ENCODE measurements at places on chromosomes 2 and 18.
A peak's percentile ranks its signal among the peaks of the same experiment; 100 is the strongest.

GRCh38 chr2:160465002-160465401, 28.6 kb downstream of the RBMS1 start:
- DNase-seq = no peak

DNA sequence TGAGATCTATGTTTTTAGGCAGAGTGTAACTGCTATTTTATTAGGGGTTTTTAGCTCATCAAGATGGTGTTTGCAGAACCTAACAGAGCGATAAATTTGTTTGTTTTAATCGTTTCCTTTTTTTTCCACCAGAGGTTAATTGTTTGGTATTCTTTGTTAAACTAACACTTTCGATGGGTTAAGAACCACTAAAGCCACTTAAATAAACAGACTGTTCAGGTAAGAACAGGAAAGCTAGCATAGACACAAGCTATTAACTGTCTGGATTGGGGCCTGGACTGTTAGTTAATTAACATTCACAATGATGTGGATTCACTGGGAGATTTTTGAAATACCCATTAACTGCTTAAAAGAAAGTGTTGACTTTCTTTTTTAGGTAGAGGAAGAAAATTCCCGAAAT, 209.0 kb upstream of the COPS8 start:
- DNase-seq = no peak

- no peak for DNase-seq
These were observed 294.1 kb downstream of the BCL2 start for GRCh38 chr18:63025251-63026090.

DNA sequence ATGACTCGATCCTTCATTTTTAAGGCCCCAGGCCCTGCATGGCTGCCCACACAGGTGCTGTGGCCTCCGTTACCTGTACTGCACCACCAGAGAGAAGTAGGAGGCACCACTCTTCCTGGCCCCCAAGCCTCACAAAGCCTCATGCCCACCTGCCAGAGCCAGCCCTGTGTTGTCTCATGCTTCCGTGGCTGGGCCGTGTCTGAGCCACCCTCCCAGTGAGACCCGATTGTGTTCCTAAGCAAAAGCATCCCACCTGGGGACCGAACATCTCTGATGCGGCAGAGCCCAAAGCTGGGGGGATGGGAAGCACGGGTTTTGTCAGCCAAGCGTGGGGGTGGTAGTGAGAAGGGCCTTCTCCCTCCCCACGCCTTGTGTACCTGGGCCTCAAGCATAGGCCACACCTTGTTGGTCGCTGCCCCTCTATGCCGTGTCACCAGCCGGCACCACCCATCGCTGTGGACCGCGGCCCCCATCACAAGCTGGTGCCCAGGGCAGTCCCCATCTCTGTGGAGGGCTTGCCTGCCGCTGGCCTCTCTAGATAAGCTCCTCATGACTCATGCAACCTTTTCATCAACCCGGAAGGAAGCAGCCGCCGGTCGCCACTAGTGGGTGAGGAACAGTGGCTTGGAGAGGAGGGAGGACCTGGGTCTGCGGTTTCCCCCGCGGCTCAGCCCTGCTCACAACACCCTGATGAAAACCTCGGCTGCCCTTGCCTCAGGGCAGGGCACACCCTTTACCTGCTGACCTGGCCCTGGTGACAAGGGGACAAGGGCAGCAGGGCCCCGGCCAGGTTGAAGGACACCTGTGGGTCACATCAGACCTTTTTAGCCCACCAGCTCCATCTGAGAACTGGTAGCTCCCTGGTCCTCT, 2.7 kb upstream of the RNPEPL1 start:
- DNase-seq = no peak

- DNase-seq = no peak
These were observed 4.2 kb upstream of the ITGA6 start for GRCh38 chr2:172423160-172423559.

DNA sequence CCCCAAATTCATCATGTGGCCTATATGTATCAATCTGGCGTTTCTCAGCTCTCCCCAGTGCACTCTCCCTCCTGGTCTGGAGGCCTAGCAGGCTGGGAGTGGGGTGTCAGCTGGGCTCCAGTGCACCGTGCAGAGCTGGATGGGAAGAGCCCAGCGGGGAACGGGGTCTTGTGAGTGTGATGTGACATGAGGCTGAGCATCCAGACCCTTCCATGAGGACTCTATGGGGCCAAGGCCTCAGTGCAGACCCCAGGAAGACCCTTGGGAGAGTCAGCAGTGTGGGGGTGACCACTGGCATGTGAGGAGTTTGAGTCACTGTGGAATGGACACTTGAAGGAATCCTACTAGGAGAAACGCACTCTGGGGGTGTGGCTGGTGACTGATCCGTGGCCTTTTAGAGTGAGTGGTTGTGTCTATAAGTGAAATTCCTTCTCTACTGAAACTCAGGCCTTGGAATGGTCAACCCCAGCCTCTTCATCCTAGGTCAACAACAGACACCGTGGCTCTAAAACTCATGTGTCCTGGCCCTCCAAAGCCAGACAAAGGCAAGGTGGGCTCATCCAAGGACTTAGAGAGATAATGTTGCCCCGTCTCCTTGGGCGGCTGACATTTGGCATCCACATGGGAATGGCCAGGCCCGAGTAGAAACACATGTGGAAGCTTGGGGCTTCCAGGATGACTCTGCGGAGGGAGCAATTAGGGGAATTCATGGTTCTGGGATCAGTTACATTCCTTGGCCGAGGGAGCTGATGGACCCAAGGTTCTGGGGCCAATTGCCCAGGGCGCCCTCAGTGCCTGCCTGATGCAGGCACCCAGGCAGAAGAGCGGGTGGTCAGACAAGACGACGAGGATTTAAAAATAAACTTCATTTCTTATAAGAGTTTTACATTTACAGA, 156.0 kb upstream of the TWIST2 start:
- DNase-seq = no peak

DNA sequence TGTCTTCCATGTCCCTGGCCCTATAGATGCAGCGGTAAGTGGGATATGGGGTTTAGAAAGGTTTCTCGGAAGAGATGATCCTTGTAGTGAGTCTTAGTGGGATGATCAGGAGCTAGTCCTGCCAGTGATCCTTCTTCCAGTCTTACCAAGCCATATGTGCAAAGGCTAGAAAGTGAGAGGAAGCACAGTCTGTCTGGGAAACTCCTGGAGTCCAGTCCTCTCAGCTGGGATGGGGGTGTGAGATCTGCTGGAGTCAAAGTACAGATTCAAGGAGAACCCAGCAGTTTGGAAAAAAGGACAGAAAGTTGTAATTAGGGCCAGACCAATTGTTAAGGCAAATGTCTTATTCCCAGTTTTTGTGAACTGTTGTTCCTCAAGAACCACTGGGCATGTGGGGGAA, 83.3 kb downstream of the LIMS1 start:
- no peak for DNase-seq

- DNase-seq = no peak
These were observed 14.9 kb upstream of the UGT1A1 start for GRCh38 chr2:233745073-233745755.

- DNase-seq = no peak
These were observed 206.0 kb downstream of the SPP2 start for GRCh38 chr2:234256516-234256915.

- no peak for DNase-seq
These were observed 31.7 kb downstream of the CDH20 start for GRCh38 chr18:61364953-61365352.

- no peak for DNase-seq
These were observed 76.2 kb downstream of the ATAD2B start for GRCh38 chr2:23850564-23851256.

GRCh38 chr2:14927021-14927564, 294.6 kb downstream of the LRATD1 start:
- peak; percentile 14 for DNase-seq

DNA sequence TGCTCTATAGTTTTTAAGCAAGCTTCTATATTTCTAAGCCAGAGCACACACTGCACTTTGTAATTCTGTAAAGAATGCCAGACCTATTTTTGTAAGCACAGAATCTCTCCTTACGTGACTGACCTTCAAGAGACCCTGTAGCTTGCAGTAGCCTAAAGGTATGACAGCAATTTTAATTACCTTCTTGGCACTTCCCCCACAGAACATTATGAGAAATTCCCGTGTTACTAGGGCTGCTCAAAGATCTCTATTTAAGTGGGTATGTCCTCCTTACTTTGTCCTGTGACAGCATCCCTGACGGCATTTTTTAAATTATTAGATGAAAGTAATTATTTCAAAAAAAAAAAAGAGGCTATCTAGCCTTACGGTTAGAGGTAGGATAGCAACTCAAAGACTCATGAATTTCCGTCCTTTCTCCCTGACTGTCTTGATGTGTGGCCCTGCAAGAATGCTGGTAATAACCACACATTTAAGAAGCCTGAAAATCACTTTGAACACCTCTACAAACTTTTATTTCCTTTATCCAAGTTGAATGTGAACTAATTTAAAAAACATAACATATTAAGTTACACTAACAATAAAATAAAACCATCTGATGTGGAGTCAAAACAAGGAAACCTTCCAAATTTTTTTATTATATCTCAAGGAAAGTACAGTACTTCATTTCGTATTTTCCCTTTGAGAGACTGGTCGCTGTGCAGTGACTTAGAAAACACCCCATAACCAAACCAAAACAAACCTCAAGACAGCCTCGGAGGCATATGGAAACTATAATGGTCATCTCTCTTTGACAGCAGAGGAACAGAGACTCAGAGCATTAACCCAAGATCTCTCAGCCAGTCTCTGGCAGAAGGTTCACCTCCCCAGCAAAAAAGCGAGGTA, 54.9 kb downstream of the THUMPD2 start:
- no peak for DNase-seq

DNA sequence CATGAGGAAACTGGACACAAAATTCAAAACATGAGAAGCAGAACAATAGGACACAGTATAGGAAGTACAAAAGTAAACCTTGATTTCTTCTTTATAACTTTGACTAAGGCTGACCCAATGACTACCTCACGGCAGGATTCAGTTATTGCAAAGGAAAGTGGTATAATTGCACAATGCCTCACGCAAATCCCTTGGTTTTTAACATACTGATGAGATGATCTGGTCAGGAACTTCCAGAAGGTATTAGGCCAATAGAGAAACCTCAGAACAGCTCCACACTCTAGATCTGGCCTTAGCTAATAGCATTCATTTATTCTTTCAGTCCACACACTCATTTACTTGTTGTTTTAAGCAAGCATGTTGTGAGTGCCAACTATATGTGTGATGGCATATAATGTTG, 1526.9 kb upstream of the ACVR2A start:
- DNase-seq = peak; percentile 83

DNA sequence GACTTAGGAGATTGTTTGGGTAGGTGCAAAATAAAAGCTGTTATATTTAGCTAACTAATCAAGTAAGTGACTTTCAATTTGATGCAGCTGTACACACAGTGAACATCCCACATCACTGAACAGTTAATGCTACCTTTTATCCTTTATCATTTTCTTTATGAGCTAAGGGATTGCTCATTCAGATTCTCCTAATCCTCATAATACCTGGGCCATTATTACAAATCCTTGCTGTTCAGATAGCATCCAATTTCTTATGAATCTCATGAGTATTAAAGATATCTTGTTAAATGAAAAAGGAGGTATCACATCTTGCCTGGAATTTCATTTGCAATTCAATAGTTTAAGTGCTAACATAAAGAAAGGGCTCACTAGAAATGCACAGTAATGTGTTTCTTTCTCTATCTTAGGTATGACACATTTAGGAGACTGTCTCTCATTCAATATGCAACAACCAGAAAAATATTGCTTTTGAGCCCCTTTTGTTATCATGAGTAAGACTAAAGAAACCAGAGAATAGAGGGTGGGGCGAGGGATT, 918.5 kb downstream of the CBLN2 start:
- no peak for DNase-seq

DNA sequence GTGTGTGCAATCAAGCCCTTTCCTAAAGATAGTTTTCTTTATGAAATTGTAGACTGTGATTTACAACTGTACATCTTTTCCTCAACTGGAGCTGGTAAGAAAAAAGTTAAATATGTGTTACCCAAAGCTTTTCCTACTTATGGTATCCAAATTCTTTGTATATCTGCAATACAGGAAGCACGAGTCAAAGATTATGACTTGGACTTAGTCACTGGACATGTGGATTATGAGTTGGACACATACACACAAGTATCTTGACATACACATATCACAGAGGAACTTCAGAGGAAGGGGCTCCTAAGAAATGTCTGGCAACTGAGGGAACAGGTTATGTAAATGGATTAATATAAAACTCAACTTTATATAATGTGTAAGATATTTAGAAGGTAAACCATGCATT, 35.2 kb downstream of the PRELID3A start:
- DNase-seq = peak; percentile 30

- DNase-seq = no peak
These were observed 160.2 kb downstream of the GBX2 start for GRCh38 chr2:236008006-236008405.

- no peak for DNase-seq
These were observed 128.7 kb upstream of the PKDCC start for GRCh38 chr2:41919135-41919534.
